ENCODE measurements at places on chromosomes 1 and 21.

GRCh38 chr1:207022996-207023679 lies 9.4 kb downstream of the C1orf116 start:
- no peak for DNase-seq

GRCh38 chr1:113905435-113905861 lies 322 bp downstream of the DCLRE1B start:
- no peak for DNase-seq

- no peak for DNase-seq
These were observed 150.0 kb downstream of the TPR start for GRCh38 chr1:186225096-186225495.

GRCh38 chr1:58975888-58976287 lies 192.0 kb upstream of the JUN start:
- DNase-seq, result no peak

DNA sequence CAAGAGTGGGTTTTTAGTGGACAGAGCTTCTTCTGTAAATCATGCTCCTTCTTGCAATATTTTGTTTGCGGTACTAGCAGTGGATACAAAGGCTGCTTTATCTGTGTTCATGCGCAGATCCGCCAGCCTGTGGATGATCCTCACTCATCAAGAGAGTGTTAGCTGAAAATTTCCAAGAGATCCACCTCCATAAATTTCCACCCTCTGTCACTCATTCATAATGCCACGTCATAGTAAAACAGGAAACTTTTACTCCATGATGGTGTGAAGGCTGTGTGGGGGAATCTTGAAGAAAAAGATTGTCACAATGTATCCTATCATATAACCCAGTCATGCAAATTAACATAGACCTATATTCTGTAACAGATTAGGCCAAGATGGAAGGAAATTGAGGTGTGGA lies 4.4 kb upstream of the MAPKAPK2 start:
- no peak for DNase-seq

DNA sequence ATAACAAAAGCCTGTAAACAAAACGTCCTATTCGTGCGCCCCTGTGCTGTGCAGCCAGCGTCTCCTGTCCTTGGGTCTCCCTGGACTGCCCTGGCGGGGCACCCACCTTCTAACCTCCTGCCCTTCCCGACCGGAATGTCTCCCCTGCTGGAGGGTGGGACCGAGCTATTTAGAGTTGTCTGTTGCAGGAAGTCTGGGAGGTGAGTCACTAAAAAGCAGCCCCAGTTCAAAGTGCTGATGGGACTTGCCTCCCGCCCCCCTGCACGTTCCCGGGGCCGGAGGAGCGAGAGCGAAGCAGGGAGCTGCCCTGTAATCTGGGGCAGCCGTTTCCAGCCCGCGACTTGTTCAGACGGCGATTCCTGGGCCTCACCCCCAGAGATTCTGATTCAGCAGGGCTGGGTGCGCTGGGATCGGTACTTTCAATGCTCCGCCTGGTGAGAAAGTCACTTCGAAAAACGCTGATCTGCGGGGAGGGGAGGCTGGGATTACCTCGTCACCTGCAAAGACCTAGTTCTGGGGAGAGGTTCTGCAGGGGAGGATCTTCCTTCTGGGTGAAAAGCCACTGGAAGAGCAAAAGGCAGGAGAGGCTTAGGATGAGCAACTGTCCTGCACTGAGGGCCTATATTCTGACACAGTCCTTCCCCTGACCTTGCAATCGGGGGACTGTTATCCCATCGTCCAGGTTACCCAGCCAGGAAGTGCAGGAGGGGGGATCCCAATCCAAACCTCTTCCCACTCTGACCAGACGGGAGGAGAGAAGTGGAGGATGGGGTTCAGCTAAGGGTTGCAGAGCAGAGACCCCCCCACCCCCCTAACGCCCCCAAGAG lies 1.2 kb upstream of the DHRS3 start:
- DNase-seq, result no peak

DNA sequence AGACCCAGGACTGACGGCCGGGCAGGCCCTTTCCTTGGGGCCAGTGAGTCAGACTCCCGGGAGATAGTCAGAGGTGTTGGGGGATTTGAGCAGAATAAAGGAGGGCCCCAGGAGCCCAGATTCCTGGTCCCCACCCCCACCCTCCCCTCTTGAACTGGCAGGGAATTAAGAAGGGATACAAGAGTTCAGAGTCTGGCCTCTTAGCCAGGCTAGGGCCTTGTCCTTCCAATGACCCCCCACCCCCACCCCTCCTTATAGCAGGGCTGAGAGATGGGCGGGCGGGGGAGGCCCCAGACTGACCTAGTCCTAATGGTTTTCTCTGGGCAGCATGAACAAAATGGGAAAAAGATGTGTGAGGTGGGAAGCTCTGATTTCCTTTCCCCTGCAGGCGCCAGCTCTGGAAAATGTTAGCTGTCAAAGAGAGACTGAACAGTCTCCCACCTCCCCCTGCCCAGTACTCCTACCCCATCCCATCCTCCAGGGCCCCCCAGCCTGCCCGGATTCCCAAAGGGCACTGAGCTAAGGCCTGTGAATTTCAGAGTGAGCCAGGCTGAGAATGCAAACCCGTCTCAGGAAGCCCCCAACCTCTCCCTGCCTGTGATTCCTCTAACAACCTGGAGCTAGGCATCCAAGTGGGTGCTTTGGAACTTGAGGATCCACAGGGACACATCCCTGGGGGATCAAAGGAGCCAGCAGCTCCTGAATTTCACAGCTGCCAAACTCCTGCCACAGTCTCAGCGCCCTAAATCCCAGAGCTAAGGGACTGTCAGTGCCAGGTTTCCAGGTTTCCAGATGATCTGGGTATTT lies 5.8 kb upstream of the CRABP2 start:
- DNase-seq, result peak; percentile 83

DNA sequence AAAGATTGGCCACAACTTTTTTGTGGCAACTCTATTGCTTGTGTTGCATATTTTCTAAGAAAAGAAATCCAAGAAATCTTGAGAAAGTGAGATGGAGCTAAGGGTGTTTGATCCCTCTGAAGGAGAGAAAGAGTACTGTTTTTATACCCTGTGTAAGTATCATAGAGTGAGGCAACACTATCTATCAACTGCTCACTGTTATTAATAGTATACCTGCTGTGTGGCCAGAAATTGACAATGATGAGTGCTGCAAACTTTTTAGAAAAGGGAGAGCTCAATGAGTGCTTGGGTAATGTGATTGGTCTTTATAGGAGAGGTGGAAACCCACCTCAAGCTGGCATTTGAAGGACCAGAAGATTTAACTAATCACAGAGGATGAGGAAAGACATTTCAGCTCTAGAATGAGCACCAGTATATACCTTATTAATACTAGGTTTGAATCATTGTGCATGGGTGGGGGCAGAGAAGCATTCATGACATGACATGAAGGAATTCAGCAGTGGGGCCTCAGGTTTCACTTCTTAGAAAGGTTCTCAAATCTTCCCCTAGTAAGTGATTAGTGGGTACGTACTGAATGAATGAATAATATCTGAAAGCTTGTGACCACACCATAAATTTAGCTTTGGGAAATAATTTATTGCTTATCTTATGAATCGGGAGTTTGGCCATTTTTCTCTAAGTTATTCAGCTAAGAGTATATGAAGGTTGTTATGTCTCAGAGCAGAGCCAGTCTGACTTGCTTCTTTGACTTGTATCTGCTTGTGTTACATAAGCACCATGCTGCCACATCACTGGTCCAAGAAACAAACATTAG lies 169.2 kb upstream of the SGIP1 start:
- no peak for DNase-seq

All from SK-N-DZ (cell line).